ENCODE measurements at places on chromosomes 7 and 10.

GRCh38 chr10:92839191-92840085 is 8.9 kb upstream of the EXOC6 start:
- no peak for DNase-seq

- DNase-seq = no peak
Measured at GRCh38 chr10:133195096-133195495, 34.9 kb upstream of the UTF1 start.

GRCh38 chr7:84039432-84039831 is 155.2 kb downstream of the SEMA3A start:
- no peak for DNase-seq

GRCh38 chr7:152872745-152873118 is 113.2 kb downstream of the ACTR3B start:
- DNase-seq = no peak

DNA sequence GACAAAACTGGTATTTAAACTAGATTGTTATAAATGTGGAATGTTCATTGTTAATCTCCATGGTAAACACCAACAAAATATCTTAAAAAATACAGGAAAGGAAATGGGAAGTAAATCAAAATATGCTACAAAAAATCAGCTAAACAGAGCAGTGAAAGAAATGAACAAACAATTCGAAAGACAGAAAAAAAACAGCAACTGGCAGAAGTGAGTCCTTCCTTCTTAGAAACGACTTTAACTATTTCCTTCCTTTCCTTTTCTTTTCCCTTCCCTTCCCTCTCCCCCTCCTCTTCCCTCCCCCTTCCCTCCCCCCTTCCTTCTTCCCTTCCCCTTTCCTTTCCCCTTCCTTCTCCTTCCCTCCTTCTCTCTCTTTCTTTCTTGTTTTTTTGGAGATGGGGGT is 12.8 kb downstream of the ZNF248 start:
- DNase-seq = no peak

GRCh38 chr10:24136070-24136469 is 72.9 kb upstream of the KIAA1217 start:
- no peak for DNase-seq

DNA sequence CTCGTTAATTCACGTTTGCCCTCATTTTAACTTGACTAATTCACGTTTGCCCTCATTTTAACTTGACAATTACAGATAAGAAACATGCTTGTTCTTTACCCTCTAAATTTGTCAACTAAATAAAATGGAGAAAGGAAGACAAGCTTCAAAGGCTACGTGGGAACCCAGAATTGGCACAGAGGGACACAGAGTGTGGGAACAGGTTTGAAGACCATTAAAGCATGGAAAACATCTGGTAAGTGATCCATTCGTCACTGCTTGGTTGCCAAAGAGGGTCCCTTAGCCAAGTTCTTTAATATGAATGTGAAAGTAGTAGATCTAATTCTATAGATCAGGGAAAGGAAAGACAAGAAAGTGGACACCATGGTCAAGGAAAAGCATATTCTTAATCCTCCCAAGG is 57.2 kb downstream of the ITIH5 start:
- DNase-seq = no peak

DNA sequence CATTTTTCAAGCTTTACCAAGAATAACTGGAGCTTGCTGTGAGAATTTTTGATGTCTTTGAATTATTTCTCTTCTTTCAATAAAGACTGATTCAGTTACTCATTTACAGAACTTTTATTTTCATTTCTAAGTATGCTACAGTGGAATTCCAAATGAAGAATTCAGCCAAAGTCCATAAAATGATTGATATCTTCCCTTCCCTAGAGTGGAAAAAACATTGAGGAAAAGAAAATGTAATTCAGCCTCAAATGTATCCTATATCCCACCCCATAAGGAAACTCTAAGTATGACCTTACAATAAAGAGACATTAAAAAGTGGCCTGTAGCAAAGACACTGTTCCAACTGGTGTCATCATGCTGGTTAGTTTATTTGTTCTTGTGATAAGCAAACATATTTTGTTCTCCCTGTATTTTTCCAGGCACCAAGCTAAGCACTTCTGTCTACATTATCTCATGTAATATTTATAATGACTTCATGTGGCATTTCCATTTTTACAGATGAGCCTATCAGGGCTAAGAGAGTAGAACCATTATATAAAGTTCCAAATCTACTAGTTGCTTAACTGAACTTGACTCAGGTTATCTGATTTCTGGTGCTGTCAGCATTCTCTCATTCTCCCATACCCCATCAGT is 450.4 kb downstream of the NEBL start:
- DNase-seq = no peak
